ENCODE measurements at places on chromosomes 6 and 20.

GRCh38 chr6:138957903-138958302, 30.1 kb downstream of the REPS1 start:
- DNase-seq: no peak

DNA sequence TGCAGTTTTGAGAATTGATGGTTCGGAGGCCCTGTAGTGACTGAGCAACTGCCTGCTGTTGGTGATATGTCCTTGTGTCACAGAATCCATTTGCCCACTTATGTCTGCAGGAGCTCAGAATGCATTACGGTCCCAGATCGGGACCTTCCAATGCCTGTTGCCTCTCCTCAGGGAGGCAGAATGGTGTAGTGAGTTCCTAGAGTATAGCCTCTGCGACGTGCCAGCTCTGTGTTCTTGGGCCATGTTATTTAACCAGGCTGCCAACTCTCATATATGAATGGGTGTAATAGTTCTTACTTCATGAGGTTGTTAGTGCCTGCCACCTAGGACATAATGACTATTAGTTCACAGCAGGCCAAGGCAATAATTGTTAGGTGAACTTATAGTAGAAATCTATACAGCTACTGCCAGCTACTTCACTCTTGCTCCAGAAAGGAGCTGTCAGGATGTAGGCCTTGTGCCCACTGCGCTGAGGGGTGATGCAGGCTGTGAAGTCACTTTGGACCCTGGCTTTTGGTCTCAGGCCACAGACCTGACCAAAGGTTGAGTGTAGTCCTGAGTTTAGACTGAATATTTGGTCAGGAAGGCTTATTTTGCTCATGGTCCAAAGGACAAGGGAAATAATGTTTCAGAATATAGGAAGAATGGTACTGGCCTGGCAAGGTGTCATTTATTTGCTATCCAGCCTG, 82.1 kb downstream of the ASXL1 start:
- DNase-seq: no peak

- DNase-seq: no peak
Observed at GRCh38 chr20:60152792-60153191, 194.6 kb downstream of the CDH26 start.

DNA sequence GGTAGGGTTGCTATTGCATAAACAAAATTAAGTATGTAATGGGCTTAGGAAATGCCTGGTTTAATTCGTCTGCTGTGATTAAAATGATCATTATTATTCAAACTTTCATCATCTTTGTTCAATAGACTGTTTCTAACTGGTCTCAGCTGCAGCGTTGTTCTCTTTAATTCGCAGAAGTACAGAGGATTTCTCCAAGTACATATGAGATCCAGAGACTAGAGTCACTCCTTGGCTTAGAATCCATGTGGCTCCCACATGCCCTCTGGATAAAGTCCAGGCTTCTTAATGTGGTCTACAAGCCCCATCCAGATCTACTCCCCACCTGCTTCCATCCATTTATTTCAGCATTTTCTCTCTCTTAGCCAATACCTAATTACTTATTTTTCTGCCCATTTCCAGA, 1.1 kb upstream of the ZBTB24 start:
- no peak for DNase-seq

GRCh38 chr6:75386050-75386770, 101.6 kb upstream of the TMEM30A start:
- no peak for DNase-seq

Measured in amygdala (tissue), 56 donors.